ENCODE measurements at places on chromosomes 3 and 15.

DNA sequence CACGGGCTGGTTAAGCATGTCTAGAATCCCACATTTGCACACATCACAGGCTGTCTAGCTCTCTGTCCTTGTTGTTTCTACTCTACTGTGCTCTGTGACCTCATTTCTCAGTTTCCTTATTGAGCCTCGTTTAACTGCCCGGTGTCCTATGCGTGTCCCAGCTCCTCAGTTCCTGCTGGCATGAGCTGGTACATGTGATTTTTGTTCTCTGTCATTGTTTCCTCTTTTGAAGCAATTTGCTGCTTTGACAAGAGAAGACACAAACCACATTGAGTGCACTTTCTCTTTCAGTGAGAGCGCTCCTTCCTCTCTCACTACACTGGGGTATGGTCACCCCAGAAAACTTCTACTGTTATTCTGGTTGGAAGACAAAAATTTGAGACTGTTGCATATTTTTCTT lies 563.5 kb downstream of the PDCD6IP start:
- DNase-seq: peak; percentile 23

DNA sequence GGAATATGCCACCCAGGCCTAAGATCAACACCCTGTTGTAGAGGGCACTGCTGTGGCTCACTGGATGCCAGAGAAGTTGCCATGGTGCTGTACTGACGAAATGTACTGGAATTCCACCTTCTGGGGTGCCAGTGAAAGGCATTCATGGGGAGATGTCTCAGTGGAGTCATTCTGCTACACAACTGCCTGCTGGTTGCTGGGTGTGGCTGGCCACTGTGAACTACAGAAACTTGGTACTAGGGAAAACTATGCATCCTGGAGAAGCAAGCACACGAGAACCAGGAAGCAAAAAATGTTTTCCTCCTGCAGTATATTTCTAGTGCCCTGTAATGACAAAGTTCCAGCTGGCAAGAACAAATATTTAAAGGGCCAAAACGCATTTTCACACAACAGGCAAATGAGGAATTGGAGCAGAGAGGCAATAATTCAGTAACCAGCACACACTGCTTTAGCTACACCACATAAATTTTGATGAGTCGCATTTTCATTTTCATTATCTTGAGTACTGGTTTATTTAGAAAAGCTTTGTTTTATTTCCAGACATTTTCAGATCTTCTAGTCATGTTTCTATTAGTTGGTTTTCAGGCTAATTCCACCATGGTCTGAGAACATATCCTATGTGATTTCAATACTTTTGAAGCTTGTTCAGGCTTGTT lies 18.3 kb upstream of the RFX7 start:
- DNase-seq: no peak

DNA sequence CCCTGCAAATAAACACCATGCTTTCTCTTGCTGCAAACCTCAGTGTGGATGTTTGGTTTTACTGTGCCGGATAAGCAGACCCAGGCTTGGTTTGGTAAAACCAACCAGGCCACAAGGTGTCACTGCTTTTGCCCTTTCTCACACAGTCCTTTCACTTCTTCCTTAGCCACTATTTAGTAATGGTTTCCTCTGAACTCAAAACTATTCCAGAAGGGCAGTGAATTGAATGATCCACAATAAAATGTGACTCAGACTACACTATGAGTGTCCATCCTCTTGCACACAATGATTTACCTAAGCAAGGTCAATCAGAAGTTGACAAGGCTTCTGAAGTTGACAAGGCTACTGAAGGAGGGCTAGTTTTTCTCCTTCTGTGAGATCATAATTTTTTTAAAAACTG lies 552.4 kb upstream of the CCDC54 start:
- DNase-seq: no peak

GRCh38 chr3:63278171-63279004 lies at the start of gene SYNPR:
SYNPR (plus strand) TSS chr3:63278308.
- DNase-seq: no peak

DNA sequence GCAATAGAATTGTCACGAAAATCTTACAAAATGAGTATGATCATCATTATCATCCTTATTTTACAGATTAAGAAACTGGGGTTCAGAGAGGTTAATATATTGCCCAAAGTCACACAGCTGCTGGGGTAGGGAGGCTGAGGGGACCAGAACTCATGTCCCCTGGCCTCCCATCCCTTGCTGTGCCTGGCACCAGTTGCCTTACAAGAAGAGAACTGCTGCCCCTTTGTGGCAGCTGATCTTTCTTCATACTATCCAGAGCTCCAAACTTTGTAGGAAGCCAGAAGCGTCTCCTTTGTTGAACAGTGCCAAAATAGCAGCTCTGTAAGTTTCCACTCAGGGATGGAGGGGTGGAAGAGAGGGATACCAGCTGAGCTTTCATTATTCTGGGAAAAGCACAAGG lies 236.8 kb upstream of the TBC1D5 start:
- DNase-seq: no peak

DNA sequence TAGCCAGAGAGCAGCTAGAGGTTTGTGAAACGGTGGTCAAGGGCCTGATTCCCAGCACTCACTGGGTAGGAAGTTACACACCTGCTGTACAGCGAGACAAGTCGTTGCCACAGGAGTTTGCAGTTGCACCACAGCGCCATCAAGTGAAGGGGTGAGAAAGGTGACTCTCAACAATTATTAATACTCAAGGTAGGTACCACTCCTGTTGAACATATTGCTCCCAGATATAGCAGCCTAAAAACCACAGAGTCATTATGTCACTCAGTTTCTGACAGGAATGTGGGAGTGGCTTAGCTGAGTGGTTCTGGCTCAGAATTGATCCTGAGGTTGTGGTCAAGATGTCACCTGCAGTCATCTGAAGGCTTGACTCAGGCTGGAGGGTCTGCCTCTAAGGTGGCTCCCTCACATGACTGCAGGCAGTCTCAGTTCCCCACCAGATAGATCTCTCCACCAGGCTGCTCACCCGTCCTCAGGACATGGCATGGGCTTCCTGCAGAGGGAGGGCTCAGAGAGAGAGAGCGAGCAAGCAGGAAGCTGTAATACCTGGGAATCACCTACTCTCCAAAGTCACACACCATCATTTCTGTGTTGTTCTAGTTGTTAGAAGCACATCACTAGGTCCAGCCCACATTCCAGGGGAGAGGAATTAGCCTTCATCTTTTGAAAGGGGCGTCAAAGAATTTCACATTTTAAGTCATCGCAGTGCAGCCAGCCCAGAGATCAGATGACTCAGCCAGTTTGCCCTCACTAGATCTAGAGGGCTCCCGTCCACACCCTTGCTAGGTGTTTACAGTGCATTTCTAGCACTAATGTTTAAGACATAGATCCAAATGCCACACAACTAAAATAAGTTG lies 17.0 kb upstream of the ANO10 start:
- DNase-seq: peak; percentile 4

DNA sequence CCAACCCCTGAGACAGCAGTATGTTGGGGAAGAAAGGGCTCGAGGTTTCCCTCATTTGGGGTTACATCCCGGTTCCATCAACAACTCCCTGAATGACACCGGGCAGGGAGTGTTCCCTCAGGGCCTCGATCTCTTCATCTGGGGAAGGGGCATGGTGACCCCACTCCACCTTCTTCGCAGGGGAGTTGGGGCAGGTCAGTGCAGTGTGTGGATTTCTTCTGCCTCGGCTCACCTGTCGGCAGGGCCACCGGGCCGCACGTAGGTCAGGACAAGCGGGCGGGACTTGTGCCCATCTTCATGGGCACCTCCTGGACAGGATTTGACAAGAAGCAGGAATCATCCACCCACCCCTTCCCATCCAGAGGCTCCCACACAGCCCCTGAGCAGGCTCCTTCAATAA lies 17.4 kb downstream of the GRIP2 start:
- no peak for DNase-seq

GRCh38 chr3:56144805-56145204 lies 323.5 kb downstream of the ERC2 start:
- no peak for DNase-seq

DNA sequence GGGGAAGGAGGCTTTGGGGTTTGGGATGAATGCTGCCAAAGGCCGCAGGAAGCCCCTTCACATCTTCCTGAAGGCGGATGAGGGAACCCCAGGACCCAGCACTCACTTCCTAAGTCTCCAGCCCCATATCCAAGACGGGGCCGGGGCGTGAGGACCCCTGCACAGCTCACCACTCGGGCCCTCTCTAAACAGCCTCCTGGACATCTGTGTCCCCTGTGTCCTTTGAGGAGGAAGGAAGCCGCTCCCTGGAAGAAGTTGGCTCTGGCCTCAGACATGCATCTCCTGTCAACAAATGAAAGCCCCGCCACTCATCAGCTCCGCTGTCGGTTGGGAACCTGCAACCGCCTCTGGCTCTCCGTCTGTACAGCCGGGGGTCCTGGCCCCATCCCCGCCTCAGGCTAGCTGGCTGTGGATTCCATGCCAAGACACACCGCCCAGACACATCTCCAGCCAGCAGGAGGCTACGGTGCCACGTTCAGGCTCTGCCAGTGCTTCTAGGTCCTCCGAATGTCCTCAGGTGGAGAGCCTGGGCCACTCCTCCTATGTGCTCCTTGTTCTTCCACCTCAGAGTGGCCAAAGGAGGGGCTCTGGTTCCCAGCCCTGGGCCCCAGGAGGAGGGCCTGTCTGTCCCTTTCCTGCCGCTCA lies 140.0 kb upstream of the MEF2A start:
- DNase-seq: no peak

DNA sequence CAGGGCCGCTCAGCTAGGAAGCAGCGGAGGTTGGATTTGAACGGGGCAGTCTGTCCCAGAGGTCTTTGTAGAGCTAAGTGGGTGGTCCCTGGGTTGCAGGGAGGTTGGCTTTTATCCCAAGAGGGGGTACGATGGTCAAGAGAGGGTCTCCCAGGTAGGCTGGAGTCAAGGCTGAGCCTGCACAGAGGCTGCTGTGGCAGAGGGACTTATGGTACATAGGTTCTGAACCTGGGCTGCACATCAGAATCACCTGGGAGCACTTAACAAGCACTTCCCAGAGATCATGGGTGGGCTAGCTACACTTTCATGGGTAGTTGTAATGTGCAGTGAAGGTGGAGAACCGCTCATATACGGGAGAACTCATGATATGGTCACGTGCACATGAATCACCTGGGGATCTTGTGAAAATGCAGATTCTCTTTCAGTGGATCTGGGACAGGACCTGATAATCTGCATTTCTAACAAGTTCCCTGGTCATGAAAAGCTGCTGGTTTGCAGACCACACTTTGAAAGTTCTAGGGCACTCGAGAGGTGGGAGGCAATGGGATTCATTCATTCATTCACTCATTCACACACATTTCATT lies 2.9 kb upstream of the RASGRF1 start:
- DNase-seq: no peak

DNA sequence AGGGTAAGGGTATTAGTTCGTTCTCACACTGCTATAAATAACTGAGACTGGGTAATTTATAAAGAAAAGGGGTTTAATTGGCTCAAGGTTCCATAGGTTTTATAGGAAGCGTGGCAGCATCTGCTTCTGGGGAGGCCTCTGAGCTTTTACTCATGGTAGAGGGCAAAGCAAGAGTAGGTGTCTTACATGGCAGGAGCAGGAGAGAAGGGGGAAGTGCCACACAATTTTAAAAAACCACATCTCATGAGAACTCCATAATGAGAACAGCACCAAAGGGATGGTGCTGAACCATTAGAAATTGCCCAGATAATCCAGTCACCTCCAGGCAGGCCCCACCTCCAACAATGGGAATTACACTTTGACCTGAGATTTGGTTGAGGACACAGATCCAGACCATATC lies 12.2 kb downstream of the RNF111 start:
- no peak for DNase-seq

DNA sequence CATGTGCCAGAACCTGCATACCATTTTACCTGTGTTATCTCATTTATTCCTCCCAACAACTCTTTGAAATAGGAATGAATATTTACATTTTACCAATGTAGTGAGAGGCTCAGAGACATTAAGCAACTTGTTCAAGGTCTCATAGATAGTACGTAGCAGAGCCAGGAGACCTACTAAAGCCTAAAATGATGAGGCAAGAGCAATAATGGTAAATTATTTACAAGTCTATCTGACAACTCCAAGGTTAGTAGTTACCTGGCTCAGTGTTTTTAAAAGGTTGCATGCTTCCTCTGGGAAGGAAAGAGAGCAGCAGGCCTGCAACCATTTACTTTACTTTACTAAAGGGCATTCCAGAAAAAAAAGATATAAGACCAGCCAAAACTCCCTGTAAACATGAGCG lies 103.0 kb downstream of the CFAP20DC start:
- DNase-seq: no peak

GRCh38 chr15:39578851-39579486 lies 1.9 kb upstream of the THBS1 start:
- DNase-seq: no peak

DNA sequence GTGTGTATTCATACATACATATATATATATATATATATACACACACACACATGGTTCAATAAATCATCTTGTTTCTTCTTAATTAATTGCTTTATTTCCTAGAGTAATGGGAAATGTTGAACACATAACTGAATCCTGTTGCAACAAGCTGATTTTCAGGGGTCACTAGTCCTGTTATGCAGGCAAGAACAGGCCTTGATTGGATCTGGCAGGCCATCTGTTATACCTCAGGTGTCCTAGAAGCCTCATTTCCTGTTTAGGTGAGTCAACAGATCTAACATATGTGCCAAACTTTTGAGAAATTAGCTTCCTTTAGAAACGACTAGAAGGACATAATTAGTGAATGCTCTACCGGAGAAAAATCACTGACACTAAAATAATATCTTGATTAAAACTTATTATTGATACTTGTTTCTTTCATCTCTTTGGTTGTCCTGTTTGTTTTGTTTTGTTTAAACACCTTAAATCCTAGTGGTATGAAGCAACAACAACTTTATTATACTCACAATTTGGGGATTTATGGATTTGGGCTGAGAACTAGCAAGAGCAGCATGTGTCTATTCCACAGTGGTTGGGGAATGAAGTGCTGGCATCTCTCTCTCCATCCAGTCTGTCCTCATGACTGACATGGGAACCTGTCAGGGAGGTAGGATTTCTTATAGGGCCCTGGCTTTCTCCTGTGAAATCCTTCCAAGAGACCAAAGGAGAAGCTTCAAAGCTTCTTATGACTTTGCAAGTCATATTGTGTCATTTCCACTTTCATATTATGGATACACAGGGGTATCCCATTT lies 552.6 kb downstream of the NSUN3 start:
- DNase-seq: no peak

DNA sequence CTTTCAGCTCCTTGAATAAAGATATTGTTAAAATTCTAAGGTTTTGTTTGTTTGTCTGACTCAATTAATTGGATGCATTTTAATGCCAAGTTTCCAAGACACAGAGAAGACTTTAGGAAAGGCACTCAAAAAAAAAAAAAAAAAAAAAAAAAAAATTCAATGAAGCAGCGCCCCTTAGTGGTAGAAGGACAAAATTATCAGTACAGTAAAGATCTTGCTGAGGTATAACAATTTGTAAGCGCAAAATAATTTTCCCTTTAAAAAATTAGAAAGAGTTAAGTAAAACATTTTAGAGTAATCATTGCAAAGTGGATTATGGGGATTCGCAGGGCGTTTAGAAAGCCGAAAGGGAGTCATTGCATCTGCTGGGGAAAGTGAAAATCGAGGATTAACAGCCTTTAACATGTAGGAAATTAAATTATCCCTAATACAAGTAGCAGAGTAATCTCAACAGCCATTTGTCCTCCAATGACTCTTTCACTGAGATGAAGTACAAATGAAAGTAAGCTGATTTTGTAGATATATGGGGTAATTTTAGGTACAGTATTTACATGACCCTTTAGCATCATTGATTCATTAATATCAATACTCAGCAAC lies 5.8 kb upstream of the DIS3L start:
- DNase-seq: no peak

GRCh38 chr3:189909573-189909972 lies 211.1 kb downstream of the P3H2 start:
- no peak for DNase-seq

All from stimulated activated naive B cell treated with anti-CD40 and anti-IgM and Interleukin-4, amounts not matched to agents 10 μg/mL and 1 μg/mL and 100 μg/mL, for 72 hours (primary cell).